Sigmoid colon (tissue), 7 donors: ENCODE measurements at places on chromosomes 5 and 9. TPM values are rescaled to one million over a fixed set of nuclear protein-coding genes. Genes with fewer than 3 reads are reported as not detected.

DRD1 gene
- not detected for total RNA-seq

GRCh38 chr5:62346748-62347147 lies 40.7 kb downstream of the KIF2A start:
- DNase-seq, result no peak

- no peak for DNase-seq
Observed at GRCh38 chr5:156834916-156835315, 15.2 kb upstream of the PPP1R2B start.

GRCh38 chr5:522116-522515 lies 2.1 kb downstream of the SLC9A3 start:
- no peak for DNase-seq
